Left kidney (tissue), 8 donors: ENCODE measurements at places on chromosomes 4 and X.

- DNase-seq: no peak
Measured at GRCh38 chrX:112670290-112670689, 9.4 kb downstream of the LHFPL1 start.

DNA sequence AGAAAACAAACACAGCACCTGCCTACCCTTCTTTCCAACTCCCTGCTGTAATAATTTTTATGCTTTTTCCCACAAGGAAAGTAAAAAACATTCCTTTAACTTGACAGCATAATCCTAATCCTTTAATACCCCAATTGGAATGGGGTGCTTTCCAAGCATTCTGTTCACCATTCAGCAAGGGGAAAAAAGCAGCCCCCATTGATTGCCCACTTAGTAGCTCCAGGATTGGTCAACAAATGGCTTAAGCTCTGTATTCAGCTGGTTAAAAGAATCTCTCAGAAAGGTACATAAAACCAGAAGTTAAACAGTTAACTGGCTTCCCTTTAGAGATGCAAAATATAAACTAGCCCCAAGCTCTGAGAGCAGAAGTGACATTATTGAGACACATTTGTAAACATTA lies 194.8 kb upstream of the ATOH1 start:
- no peak for DNase-seq

DNA sequence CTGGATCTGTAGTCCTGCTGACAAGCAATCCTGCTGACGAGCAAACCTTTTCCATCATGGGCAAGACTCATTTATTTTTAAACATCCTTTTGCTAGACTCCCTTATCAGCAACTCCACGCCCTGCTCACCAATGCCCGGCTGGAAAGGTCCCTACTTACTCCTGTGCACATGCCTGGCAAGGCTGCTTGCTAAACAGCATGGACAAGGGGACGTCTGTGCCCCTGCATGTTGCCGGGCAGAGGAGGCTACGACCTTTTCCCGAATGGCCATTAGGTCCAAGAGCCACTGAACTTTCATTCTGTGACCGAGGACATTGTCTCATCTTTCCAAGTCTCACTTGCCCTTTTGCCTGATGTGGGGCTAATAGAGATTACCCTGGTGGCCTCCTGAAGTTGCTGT lies 98.6 kb downstream of the MGST2 start:
- DNase-seq: no peak

DNA sequence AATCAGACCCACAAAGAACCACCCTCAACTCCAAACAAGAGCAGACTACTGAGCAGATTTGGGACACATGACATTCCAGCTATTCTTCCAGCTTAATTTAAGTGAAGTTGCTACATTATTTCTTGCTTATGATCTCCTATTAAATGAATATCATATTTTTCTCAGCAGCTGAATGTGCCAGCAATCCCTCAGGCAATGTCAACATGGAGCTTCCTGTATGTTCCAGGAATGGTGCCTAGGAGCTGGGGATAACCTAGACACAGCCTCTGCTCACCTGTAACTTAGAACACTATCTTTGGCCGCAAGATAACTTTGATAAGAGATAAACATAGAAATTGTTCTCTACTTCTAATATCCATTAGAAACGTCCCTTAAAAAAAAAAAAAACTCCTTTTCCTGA lies 274.4 kb upstream of the RASGEF1B start:
- no peak for DNase-seq

GRCh38 chr4:101274888-101275752 lies 72.2 kb downstream of the PPP3CA start:
- no peak for DNase-seq
